ENCODE measurements at places on chromosomes 6 and 20.

DNA sequence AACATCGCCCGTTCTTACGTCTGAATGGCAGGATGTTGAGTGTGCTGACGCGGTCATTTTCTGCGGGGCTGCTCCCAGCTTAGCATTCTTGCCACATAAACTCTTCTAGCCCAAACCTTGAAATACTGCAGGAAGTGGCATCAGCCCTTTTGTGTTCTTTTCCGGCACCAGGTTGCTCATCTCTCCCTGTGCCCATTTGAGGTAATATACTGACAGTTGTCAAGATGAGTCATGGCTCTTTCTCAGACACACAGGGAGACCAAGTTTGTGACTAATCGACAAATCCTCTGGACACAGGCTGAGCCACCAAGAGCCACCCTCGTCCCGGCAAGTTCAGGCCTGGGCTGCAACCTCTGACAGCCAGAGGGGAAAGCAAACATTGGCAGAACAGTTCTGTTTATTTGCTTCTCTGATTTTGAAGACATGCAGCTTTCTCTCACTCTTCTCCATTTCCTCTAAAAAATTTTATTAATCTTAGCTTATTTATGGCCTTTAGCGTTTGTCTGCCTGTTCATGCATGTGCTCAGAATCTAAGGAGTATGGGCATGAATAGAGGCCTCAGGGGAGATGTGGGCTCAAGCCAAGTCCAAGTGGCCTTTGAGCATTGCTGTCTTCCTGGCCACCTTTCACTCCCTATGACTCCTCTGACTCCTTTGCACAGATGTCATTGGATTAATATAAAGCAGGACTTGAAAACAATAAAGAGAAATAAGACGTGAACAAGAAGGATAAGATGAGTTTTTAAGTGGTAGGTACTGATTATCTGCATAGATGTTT lies 328.2 kb upstream of the JAG1 start:
- DNase-seq = no peak

DNA sequence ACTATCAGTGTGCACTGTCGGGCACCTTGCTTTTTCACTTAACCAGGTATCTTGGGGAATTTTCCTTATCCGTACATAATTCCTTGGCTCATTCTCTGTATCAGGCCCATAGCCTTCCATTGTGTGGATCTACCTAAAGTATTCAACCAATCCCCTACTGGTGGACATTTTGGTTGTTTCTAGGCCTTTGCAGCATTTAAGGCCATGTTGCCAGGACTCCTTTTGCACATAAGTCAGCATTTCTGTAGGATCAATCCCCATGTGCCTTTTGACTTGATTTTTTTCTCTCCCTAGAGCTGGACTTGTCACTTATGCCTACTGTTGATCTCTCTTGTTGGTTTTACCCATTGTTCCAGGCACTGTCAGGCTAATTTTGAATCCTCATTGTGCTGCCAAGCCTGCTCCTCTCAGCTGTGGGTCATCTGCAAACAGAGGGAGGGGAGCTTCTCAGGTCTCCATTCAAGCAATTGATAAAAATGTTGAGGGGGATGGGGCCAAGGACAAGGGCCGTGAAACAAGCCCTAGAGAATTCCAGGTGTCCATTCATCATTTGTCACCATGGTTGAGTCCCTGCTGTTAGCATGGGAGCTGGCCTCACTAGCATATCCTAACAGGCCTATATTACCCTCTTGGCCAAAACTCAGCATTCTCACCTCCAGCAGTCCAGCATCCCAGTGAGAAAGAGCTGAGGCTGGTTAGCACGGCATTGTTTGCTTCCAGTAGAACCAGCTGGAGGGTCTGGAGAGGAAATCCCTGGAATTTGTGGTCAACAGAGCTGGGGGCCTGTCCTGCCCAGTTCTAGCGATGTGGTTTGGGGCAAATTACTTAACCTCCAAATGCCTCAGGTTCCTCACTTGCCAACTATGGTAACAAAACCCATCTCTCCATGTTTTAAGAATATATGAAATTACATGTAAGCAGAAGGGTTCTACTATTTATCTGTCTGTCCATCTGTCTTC lies 178.4 kb downstream of the MRPL14 start:
- no peak for DNase-seq

DNA sequence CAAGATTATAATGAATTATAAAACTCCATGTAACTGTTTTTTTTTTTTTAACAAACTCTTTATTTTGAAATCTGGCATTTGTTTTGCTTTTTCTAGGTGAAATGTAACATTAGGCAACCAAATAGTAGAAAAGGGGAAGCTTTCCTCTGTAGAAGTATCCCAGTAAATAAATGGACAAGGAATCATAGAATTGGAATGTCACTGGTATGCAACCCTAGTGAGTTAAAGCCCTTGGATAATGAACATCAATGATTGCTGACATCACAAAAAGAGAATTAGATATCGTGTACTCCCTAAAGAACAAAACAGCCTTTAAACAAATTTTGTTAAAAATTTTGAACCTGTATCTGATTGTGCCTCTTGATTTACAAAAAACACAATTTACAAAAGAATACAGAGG lies 93.9 kb upstream of the OGFRL1 start:
- no peak for DNase-seq

DNA sequence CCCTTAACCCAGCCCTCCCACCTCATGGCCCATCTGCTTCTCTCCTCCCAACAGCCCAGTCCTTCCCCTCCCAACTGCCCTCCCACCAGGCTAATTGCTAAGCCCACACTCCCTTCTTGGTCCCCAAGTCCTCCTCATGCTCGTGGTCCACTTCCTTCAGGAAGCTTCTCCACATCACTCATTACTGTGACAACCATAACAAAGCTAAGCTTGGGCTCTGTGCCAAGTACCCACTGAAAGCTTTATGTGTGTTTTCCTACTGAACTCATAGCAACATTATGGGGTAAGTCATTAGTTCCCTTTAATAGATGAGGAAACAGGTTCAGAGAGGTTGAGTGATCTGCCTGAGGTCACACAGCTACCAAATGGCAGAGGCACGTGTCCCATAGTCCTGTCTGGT lies 16.2 kb downstream of the FRS3 start:
- no peak for DNase-seq

DNA sequence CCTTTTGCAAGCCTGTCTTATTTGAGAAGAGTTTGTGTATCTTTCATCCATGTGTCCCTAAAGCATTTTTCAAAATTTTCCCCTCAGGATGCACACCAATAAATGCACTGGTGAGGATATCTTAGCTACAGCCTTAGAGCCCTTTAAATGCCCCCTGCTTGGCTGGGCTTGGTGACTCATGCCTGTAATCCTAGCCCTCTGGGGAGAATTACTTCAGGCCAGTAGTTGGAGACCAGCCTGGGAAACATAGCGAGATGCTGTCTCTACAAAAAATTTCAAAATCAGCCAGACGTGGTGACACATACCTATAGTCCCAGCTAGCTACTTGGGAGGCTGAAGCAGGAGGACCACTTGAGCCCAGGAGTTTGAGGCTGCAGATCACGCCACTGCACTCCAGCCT lies 33.8 kb upstream of the PLCB4 start:
- DNase-seq = no peak

GRCh38 chr20:22791877-22792525 lies 207.6 kb upstream of the FOXA2 start:
- DNase-seq = no peak

GRCh38 chr20:47774131-47774777 lies 11.0 kb downstream of the SULF2 start:
- no peak for DNase-seq

- DNase-seq = no peak
Measured at GRCh38 chr6:129663531-129663930, 46.4 kb downstream of the ARHGAP18 start.

GRCh38 chr6:151885234-151885633 lies 77.8 kb downstream of the ESR1 start:
- no peak for DNase-seq

GRCh38 chr20:29743101-29743931 lies 1514.1 kb upstream of the DEFB115 start:
- no peak for DNase-seq

DNA sequence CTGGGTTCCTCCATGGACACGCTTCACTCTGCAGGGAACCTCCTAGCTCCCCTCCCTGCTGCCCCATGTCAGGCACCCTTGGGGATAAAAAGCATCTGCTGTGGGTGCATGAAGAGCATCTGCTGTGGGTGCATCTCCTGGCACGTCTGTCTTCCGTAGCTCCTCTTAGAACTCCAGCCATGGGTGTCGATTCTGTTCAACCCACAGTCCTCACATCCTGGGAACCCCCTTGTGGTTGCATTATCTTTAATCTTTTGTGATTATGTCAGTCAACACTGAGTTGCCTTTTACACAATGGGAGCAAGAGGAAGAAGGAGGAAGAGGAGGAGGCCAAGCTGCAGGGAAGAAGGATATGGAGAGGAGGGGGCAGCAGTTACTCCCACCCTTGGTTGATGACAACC lies 24.1 kb upstream of the CCR6 start:
- no peak for DNase-seq

DNA sequence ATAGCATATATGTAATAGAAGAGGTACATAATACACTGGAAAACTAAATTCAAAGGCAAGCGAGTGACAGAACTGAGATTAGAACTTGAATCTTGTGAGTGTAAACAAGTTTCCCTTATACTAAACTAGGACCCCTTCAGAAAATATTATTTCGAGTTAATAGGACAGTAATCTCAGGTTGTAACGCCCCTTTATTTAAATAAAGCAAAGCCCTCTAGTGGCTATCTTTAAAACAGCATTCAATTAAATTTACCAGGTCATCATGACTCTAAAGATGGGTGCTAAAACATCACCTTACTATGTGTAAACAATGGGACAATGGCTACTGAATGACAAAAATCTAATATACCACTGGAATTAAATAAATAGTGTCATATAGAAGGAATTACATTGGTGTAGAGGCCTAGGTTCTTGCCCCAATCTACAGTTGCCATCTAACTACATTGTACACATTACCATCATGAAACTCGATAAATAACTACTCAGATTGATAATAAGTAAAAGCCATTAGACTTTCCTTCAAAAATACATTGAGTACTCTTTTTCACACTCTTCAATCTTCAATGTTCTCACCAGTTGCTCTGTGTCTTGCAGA lies 255.4 kb upstream of the IRAK1BP1 start:
- no peak for DNase-seq

DNA sequence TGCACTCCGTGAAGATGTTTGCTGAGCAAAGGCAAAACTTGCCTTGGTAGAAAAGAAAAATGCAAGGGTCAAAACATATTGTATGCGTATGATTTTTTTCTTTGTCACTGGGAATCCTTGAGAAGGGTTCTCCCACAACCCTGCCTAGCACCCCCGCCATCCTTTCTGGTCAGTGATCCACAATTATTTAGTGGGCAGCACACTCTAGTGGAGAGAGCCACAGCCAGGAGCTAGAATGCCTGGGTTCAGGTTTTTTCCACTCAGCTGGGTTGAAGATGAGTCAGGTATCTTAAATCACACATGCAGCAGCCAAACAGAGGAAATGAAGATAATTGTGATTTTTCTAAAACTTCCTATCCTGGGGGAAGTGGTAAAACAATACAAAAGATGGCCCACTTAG lies 243.1 kb downstream of the PKHD1 start:
- DNase-seq = no peak

DNA sequence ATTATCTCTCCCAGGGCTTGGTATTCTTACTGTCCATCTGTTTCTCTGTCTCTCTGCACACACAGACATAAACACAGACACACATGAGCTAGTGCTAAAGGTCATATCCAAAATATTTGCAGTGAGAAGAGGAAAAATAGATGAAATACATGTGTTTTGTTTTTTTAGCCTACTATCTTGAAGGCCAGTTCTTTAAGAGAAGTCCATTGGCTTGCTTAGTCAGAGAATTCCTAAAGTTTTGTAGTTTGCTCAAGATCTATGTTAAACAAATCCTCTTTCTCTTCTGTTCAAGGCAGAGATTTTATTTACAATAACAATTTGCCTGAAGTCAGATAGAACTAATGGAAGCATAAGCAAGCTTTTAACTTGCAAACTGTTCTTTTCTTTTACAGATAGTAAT lies 120.0 kb upstream of the AKIRIN2 start:
- DNase-seq = no peak

GRCh38 chr20:330233-331149 lies 5.1 kb downstream of the SOX12 start:
- no peak for DNase-seq

- DNase-seq = no peak
Measured at GRCh38 chr20:37888641-37889040, 14.3 kb upstream of the VSTM2L start.

GRCh38 chr20:60087563-60088105 lies 129.4 kb downstream of the CDH26 start:
- no peak for DNase-seq

- DNase-seq = no peak
Measured at GRCh38 chr6:36851149-36851614, 11.9 kb upstream of the CPNE5 start.

DNA sequence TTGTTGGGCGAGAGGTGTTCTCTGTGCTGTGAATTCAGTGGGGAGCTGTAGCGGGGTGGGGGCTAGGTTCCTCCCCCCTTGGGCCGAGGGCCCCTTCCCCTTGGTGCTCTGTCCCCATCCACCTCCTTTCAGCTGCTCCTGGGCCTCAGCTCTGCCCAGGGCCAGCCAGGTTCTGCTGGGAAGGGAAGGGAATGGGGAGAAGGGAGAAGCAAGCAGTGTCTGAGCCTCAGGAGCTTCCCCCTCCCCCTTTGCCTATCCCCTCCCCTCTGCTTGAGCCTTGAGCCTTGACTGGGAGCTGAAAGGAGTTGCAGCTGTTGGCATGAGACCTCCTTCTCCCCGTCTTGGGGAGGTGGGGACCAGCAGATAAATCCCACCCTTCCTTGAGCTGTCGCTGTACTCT lies 576 bp upstream of the RRP36 start:
- DNase-seq = no peak

DNA sequence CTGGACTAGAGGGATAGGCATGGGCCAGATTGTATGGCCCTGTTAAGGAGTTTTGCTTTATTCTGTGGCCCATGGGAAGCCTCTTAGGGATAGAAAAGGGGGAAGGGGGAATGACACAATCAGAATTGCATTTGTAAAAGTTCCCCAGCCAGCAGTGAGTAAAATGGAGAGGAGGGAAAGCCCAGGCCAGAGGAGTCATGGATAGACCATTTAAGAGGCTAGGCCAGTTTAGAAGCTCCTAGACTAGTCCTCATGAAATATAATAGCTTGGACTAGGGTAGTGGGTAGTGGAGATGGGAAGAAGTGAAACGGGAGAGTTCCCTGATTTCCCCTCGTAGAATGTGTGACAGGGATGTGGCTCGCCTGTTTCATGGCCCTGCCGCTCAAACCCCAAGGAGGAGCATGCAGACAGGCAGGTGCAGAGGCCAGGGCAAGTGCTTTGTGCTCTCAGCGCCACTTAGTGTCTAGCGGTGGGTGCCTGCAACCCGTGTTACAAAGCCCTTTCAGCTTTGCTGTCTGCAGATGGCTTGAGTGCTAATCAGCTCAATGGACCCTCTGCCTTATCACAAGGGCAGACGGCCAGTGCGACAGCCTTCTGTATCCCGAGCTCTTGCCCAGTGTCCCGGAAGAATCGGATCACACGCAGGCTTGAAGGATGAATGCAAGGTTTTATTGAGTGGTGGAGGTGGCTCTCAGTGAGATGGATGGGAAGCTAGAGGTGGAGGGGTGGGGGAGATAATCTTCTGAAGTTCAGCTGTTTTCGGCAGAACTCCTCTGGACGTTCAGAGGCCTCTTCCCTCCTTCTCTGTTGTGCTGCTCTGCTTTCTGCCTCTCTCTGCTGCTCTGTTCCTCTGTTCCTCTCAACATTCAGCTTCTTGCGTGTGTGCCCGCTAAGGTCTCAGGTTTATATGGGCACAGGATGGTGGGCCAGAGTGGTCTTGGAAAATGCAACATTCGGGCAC lies 141.1 kb downstream of the CEP57L1 start:
- no peak for DNase-seq

GRCh38 chr6:20170455-20171148 lies 41.7 kb downstream of the MBOAT1 start:
- no peak for DNase-seq

Data from stimulated activated CD8-positive, alpha-beta memory T cell treated with anti-CD3 and anti-CD28 coated beads, Interleukin-4, amount 100 ng/mL, for 24 hours (primary cell).